ENCODE measurements at places on chromosomes 6 and 20.

DNA sequence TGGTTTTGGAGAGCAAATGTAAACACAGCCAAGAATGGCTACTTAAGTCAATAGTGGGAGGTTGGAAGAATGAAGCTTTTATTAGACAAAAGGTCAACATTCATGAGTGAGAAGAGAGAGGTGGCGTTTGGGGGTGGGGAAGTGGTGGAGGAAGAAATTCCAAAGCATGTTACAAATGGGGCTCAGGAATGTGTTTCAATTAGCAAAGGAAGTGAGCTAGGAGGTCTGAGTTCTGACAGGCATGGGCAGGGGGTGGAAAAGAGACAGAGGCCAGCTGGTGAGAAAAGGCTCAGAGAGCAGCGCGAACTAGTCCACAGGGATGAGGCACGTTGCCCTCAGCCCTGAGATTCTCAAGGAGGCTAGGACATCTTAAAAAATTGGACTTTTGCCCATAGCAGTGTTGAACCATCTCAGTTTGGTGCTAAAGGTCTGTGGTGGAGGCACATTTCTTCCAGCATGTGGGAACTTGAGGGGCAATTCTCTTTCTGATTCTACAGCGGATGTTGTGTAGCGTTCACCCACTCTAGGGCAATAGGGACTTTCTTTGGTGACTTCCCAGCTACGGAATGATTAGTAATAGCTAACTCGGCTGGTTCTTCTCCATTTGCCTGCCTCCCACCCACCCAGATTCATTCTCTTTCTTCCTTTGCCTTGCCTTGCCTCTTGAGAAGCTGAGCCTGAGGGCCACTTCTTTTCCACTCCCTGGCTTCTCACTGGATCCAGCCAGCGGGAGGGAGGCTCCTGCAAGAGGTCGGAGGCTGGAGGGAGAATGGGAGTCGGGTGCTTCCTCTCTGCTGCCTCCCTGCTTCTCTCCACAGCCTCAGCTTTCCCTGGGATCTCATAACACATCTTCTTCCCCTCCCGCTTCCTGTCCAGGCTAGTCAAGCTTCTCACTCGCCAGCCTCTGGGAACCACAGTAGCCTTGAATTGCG, 45.1 kb upstream of the NEDD9 start:
- DNase-seq: peak; percentile 22

GRCh38 chr20:45342855-45343531, 5.2 kb downstream of the SDC4 start:
- no peak for DNase-seq

GRCh38 chr6:124420116-124420840, 542.0 kb upstream of the RNF217 start:
- no peak for DNase-seq

GRCh38 chr6:4894049-4894448, 109.8 kb downstream of the RPP40 start:
- no peak for DNase-seq

DNA sequence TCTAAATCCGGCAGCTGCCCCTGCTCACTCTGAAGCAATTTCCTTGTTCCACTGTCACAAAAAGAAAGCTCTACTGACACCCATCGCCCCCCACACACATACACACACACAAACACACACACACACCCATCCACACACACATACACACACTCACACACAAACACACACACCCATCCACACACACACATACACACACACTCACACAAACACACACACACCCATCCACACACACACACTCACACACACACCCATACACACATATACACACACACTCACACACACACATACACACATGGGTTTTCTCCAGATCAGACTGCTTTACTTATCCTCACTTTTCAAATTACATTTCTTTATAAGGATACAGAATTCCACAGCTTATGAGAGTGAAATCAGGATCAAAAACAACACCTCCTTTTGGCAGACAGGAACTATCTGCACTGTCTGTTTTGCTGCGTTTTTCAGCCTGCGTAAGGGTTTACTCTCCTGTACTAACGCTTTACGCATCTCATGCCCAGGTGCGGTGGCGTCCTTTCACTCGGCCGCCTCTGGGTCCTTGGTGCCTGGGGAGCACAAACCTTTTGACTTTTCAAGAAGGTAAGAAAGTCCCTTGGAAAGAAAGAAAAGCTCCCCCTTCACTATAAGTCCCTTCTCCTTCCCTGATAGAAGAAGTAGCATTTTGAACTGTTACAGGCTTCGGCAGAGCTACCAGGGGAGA, 8.0 kb downstream of the DACT2 start:
- no peak for DNase-seq

- DNase-seq: no peak
Measured at GRCh38 chr20:64105846-64106434, 1.4 kb downstream of the NPBWR2 start.

GRCh38 chr6:53033764-53034163, 31.4 kb upstream of the FBXO9 start:
- no peak for DNase-seq

GRCh38 chr6:10543488-10543887, 22.3 kb downstream of the GCNT2 start:
- no peak for DNase-seq

DNA sequence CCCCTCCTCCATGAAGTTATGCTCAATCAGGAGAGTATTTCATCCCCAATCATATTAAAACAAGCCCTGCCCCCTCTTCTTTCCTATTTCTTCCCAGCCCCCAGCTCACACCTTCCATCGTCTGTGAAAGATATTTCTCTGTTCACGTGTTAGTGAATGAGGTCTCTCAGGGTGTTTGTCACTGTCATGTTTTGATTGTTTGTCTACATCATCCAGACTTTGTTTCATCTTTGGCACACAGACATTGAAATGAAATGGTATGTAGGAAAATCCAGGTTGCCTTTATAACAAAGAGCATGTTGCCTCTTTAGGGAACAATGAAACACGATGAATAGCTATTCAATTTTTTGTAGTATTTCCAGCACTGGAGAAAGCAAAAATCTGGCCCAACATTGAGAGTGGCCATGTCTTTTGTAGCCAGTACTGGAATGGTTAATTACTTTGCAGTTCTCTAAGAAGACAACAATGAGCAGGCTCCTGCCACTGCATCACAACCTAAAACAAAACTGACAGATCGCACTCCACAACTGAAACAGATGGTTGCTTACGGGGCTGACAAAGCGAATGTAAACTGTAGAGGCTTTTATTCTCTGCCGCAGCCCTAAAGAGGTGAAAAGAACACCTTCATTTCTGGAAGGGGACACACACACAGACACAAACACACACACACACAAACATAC, 543.6 kb upstream of the CITED2 start:
- no peak for DNase-seq

DNA sequence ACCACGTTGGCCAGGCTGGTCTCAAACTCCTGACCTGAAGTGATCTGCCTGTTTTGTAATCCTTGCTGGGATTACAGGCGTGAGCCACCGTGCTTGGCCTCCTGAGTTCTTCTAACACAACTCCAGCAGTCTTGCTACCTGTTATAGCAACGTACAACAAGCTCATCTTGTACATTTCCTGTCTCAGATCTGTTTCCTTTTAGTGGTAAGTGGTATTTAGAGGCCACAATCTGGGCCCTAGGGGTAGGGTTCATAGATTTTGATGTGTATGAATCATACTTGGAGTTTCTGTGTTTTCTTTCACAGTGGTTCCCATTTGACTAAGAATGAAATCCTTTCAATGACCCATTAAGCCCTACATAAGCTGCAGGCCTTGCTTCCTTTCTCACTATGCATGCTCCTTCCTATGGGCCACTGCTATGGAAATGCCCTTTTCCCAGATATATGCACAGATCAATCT, 27.1 kb upstream of the SYNCRIP start:
- no peak for DNase-seq

DNA sequence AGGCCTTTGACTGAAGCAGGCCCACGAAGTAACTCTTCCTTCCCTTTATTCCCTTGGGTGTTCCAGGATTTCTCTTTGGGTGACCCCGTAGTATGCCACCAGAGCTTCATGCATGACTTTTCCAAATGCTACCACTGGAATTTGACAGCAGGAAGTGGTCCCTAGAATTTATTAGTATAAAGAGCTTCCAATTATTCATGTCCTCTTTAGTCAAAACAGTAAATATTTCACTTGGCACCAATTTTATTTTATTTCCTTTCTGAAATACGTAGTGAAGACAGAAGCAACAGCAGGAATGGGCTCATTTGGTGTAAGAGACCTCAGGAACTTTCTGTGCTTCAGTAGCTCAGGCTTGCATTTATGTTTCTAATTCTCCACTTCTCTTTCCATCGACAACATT, 151.3 kb downstream of the LCA5 start:
- DNase-seq: no peak

- DNase-seq: no peak
Measured at GRCh38 chr6:14919038-14919670, 326.7 kb upstream of the JARID2 start.

- DNase-seq: peak; percentile 58
Measured at GRCh38 chr20:44552950-44553908, 29.1 kb upstream of the PKIG start.

DNA sequence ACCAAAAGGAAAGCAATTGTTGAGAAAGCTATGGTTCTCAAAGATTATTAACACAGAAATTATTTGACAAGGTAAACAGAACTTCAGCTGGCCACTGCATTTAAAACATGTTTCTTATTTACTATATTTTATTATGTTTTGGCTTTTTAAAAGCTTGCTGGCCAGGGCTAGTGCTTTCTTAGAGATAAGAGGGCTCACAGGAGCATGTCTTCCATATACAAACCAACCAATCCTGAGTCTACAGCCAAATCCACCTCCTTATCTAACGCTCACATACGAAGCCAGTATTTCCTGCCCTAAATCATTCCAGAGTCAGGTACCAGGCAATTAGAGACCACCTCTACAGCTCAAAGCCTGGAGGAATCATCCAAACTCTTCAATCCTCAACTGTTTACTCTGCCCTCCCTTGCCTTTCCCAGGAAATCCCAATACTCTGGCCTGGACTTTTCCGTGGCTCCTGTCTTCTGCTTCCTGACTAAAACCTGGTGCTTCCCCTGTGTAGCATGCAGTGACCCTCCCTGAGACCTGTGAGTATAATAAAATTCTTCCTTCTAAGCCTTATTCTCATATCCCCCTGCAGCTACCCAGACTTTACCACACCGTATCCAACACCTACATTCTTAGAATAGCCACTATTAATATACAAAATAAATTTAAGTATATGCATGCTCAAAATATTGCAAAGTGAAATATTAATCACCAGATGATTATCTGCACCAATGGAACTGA, 33.2 kb downstream of the RANBP9 start:
- no peak for DNase-seq

DNA sequence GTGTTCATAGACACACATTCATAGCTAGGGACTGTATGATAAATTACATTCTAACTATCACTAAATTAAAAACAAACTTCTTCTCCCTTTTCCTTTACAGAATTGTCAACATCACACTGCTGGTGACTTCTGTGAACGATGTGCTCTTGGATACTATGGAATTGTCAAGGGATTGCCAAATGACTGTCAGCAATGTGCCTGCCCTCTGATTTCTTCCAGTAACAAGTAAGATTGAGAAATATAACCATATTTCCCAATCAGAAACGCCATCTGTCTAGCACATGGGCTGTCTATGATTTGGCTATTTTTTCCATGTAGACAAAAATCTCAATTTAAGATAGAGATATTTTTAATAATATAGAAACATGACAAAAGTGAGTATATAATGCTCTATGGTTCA, 367.7 kb downstream of the ARHGAP18 start:
- no peak for DNase-seq

GRCh38 chr6:160507420-160507819, 156.7 kb downstream of the LPA start:
- DNase-seq: no peak

GRCh38 chr20:44004306-44004915, 89.8 kb downstream of the TOX2 start:
- no peak for DNase-seq

DNA sequence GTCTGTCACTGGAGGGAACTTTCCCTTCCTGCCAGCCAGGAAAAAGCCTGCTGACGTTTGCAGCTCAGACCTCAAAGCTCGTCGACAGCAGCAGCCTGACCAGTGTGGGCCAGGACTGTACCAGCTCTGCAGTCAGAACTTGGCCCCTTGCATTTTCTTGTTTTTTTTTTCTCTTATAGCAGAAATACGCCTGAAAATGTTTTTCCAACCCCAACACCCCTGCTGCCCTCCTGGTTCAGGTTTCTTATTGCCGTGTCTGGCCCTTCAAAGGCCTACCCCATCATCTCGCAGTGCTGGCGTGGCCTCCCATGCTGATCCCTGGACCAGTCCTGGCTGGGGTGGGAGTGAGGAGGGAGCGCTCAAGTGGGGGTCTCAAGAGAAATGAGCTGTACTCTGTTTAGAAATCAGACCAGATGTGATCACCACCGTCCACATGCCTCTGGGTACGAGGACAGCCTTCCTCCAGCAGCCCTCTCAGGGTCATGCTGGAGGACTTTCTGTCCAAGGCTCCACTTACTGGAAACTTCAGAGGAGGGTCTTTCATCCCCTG, 169.0 kb downstream of the FOXC1 start:
- DNase-seq: no peak

DNA sequence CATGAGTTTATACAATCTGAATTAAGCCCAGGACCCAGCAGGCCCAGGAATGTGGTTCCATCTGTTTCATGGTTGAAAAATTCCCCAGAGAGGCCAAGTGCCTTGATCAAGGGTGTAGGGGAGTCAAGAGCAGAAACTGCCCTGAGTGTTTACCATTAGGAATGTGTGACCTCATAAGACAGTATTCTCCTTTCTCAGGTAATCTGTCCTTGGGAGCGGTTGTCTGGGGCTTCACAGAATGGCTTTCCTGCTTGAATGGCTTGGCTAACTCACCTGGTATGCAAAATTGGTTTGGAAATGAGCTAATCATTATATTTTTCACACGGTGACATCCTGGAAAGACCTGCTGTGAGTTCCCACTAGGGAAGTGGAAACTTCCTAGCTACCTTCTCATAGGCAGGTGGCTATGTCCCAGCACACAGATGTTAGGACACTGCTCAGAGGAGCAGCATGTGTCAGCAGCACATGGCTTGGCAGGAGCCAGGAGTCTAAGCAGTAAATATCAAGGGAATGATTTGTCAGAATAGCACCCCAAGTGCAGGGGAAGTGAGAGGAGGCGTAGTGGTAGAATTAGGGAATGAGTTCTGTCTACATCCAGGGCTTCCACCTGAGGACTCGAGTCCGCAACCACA, 17.7 kb downstream of the CLIC5 start:
- DNase-seq: no peak

- no peak for DNase-seq
Measured at GRCh38 chr6:170403451-170403850, 96.9 kb downstream of the FAM120B start.

GRCh38 chr20:24891546-24892393, 57.3 kb upstream of the CST7 start:
- no peak for DNase-seq
